Kasumi-1 (cell line): ENCODE measurements at places on chromosomes 11 and 22.
A peak's percentile ranks its signal among the peaks of the same experiment; 100 is the strongest.

GRCh38 chr11:112975493-112975892, 14.3 kb downstream of the NCAM1 start:
- no peak for DNase-seq

GRCh38 chr11:66820381-66820780, 22.9 kb upstream of the RCE1 start:
- no peak for DNase-seq

DNA sequence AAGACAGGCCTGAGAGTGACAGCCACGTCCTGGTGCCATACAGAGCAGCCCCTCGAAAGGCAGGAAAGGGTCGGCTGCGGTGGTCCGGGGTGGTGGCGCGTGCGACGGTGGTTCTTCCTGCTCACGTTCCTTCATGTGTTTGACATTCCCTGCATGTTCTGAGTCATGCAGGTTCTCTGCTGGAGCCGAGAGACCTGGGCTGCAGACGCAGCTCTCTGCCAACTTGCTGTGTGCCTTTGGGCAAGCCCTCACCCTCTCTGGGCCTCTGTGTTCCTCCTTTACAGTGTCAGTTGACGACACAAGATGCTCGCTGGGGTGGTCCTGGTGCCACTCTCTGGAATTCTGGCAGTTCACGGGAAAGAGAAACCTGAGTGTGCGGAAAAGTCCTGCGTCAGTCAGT, 12.0 kb downstream of the ARHGAP8 start:
- no peak for DNase-seq

DNA sequence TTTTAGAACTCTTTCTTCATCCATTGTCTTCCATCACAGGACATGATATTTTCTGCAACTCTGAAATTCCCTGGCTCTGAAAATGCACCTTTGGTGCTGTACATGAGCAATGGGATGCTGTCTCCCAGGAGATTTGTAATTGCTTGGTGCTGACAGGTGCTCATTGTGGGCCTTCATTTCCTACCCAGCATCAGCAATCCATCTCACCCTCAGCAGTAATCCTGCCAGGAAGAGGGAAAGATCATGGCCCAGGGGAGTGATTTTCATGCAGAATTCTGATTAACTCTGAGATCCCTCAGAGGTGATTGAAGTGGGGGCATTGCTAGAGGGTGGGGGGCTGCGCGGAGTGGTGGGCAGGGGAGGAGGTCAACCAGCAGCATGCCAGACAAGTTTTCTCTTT, 651.7 kb downstream of the NELL1 start:
- no peak for DNase-seq

DNA sequence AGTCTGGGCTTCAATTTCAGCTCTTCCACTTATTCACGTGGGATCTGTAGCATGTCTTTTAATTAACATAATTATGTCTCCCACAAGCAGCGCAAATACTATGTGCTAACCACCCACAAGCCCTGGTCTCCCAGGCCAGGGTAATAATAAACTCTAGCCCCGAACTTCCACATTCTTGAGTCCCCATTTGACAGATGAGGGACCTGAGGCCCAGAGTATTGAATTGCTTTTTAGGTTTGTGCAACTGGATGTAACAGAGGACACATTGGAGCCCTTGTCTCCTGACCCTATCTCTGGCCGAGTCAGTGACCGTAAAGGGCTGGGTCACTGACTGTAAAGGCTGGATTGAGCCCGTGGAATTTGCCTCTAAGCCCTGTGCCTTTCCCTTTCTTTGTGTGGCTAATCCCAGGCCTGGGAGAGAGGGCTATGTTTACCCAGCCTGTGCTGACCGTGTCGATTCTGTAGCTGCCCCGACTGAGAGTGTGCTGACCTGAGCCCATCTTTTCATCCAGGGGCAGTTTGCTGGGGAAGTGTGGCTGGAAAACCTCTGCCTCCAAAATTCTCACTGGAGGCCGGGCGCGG, 3.9 kb downstream of the CRYBB2 start:
- no peak for DNase-seq

- peak; percentile 4 for DNase-seq
These were observed 52.1 kb downstream of the LHFPL7 start for GRCh38 chr22:24894220-24894975.

DNA sequence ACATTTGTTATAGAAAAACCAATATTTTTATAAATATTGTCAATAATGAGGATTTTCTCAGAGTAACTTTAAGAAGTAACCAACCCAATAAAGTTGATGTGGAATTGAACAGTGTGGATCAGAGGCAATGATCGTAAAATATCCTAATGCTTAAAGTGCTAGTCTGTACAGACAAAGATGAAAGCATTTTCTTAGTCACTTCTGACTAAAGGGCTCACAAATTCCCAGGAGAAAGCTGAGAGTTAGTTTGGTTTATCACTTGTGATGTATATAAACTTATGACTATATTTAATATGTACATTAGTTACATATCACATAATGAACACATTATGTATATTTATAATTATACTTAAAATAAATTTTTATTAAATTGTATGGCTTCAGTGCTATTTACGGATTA, 25.4 kb upstream of the DDI1 start:
- DNase-seq = no peak

- no peak for DNase-seq
These were observed 549.2 kb downstream of the MIAT start for GRCh38 chr22:27206374-27207133.

DNA sequence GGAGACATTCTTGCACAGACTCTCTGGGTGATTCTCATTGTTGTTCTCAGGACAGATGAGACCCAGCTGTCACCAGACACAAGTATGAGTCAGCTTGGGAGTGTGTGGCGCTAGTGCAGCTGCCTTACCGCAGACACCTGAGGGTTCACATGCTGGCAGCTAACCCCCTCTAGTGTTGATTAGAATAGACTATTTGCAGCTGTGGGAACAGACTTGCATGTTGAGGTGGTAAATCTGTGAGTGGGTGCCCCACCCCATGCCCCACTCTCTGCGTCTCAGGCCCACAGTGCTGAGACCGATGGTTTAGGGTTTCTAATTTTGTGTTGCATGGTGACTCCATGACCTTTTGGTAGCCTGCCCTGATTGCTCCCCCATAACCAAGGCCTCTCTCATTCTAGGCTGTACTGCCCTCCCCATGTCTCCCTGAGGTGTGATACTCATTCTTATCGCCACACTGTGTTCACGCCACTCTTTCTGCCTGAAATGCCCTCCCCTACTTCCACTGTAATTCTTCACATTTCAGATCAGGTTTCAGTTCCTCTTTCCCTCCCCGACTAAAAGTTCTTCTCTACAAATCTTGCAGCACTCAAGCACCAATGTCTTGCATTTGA, 73.7 kb upstream of the KIRREL3 start:
- DNase-seq = peak; percentile 6

- no peak for DNase-seq
These were observed 13.7 kb downstream of the NUP98 start for GRCh38 chr11:3783611-3784010.

DNA sequence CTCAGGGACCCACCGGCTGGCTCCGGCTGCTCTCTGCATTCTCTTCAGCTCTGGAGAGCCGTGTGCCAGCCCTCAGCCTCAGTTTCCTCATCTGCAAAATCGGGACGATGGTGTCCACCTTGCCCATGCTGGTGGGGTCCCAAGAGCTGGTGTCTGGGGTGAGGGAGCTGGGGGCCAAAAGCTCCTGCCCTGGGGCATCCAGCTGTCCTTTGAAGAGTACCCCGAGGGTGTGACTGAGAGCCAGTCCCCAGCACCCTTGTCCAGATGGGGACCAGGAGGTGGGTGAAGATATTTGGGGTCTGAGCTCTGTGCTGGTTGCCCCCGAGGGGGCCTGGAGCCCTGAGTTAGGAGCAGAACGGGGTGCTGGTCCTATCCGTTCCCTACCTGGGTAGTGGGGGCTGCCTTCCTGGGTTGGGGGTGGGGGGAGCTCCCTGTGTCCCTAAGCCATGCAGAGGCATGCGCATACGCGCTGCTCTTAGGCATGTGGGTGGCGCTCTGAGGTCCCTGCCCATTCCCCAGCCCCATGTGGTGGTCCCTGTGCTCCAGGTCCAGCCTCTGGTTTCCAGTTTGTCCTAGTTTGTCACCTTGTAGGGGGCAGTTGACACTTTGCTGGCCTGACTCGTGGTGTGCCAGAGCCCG, 4.9 kb downstream of the LRP5 start:
- no peak for DNase-seq

DNA sequence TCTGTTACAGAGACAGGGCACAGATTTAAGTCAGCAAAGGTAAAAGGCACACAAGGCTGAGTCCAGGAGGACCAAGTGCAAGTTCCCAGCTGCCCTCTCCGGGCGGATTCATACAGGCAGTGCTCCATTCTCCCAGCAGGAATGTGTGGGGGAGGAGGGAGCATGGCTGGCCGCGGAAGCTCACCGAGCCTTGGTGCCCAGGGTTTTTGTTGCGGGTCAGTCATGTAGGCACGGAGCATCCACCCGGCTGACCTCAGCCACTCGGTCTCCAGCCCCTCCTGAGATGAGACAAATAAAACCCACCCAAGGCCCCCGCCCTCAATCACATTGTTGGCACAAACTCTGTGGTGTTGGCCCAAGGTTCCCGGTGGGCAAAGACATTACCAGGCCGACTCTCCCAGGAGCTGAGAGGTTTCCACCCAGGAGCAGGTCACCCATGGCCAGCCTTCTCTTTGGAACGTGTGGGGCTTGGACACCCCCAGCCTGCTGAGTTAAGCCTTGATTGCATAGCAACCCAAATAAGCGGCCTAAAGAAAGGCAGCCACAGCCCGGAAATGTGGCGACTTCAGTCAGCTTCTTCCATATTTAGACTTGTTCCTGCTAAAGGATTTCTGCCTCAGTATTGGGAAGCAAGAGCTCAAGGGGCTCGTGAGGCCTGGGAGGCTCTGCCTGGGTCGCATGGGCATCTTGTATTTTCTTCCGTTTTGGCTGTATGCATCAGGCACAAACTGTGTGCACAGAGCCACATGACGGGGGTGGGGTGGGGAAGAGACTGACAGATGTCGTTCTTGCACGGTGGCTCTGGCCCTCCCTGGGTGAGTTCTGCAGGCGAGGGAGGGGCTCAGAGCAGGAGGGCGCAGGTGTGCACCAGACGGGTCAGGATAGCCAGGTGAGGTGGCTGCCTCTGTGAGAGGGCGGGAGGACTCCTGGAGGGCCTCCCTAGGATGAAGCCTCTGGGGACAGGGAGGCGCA, 63.0 kb downstream of the ARHGAP8 start:
- DNase-seq = no peak

GRCh38 chr22:38826386-38826785, 17.4 kb downstream of the NPTXR start:
- DNase-seq = no peak

- DNase-seq = no peak
These were observed 875.8 kb downstream of the BRD1 start for GRCh38 chr22:48951836-48952235.

- DNase-seq = no peak
These were observed 437.4 kb downstream of the MIAT start for GRCh38 chr22:27094633-27095308.

GRCh38 chr11:17519061-17519885, 24.9 kb downstream of the USH1C start:
- DNase-seq = no peak

DNA sequence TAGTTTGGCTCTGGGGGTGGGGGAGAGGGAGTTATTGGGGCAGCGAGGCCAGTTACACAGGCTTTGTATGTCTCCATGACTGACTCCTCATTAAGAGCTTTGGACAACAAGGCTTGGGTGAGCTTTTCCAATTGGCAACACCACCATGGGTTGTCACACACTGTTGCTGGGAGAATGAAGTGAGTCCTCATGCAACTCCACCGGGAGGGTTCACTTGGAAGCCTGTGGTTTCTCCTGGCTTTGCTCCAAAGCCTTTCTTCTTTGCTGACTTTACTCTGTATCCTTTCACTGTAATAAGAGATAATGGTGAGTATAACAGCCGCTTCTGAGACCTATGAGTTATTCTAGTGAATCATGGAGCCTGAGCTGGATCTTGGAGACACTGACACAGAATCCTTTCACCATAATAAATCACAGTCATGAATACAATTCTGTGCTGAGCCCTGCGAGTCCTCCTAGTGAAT, 24.9 kb downstream of the EIF3F start:
- no peak for DNase-seq

GRCh38 chr11:61138935-61139334, 22.3 kb downstream of the VPS37C start:
- no peak for DNase-seq

GRCh38 chr11:118889797-118890196, 6.1 kb downstream of the CXCR5 start:
- DNase-seq = no peak

GRCh38 chr22:35678836-35679235, 30.6 kb downstream of the APOL6 start:
- DNase-seq = no peak

GRCh38 chr11:16154715-16155396, 201.5 kb downstream of the SOX6 start:
- DNase-seq = no peak

DNA sequence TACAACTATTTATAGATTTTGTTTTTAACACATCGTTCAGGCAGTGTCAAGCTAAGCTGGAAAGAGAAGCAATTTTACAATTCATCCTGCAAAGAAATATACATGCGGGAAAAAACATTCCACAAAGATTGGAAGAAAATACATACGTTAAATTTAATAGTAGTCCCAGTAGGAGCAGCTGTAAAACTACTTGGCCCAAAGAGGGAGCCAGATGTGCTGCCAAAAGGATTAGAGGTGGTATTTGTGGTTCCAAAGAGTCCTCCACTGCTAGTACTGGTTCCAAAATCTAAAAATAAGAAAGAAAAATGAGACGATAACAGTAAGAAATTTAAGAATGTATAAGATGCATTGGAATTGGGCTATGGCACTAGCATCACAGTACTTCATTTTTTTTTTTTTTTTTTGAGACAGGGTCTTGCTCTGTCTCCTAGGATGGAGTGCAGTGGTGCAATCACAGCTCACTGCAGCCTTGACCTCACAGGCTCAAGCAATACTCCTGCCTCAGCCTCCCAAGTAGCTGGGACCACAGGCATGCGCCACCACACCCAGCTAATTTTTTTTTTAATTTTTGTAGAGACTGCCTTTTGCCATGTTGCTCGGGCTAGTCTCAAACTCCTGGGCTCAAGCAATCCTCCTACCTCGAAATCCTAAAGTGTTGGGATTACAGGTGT, 21.5 kb downstream of the NUP98 start:
- DNase-seq = no peak

GRCh38 chr11:131689049-131689925, 318.9 kb downstream of the NTM start:
- no peak for DNase-seq

GRCh38 chr11:109132539-109132938, 289.5 kb upstream of the C11orf87 start:
- DNase-seq = peak; percentile 58

DNA sequence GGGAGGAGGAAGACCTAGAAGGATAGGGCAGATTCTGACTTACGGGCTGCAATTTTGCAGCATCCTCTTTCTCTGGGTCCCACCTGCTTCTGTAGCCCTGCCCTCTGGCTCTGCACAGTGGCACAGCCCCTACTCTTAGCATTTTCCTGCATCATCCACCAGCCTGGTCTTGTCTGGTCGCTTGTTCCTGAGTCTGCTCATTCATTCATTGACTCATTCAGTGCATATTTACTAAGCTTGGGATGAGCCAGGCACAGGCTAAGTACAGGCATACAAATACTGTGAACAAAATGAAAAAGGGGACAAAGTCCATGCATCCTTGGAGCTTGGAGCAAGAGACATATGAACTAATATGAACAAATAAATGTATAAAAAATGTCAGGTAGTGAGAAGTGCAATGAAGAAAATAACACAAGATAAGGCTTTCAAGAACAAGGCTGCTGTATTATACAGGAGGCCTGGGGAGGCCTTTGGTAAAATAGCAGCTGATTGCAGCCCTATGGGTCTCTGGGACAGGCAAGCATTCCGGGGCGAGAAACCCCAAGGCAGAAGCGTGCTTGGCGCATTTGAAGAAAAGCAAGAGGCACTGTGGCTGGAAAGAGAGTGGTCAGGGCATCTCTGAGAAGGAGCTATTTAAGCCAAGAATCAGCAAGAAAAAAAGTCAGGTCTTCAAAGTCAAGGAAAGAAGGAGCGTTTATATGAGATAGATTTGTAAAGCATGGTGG, 108.0 kb upstream of the ALX4 start:
- no peak for DNase-seq
